ENCODE measurements at places on chromosomes 4 and X. TPM values are rescaled to one million over a fixed set of nuclear protein-coding genes. Genes with fewer than 3 reads are reported as not detected.

CHRNA9 gene
- not detected for total RNA-seq

EDA gene
- total RNA-seq = 0.65 TPM

EFHC2 gene
- not detected for total RNA-seq

COL4A5 gene
- 211 TPM for total RNA-seq

CT45A3 gene
- total RNA-seq = not detected

GRCh38 chr4:106495476-106495875, 126.9 kb upstream of the GIMD1 start:
- H3K27me3 ChIP-seq = peaks cover 4% of the 10 kb centered on the region
- no peak for DNase-seq
- no peak overlapping the region for H3K27ac ChIP-seq
- no peaks in the 10 kb centered on the region for H3K36me3 ChIP-seq
- peaks cover 2% of the 10 kb centered on the region for H3K4me1 ChIP-seq

Data from chondrocyte (in vitro differentiated cells).